ENCODE measurements at places on chromosomes 1 and 21. TPM values are rescaled to one million over a fixed set of nuclear protein-coding genes. Genes with fewer than 3 reads are reported as not detected.

The CD244 gene
- total RNA-seq, result 0.25 TPM

The TNFRSF25 gene
- total RNA-seq, result 2.9 TPM

The FCRL6 gene
- total RNA-seq, result 0.29 TPM

The CORT gene
- not detected for total RNA-seq

The FCMR gene
- total RNA-seq, result 2.0 TPM

The XKR8 gene
- total RNA-seq, result 6.1 TPM

The CRNN gene
- total RNA-seq, result not detected

The SPRR1B gene
- total RNA-seq, result not detected

The CHRNB2 gene
- 0.90 TPM for total RNA-seq

The LRRC7 gene
- 0.19 TPM for total RNA-seq

The TFAP2E gene
- 0.19 TPM for total RNA-seq

The ATF6 gene
- 11.5 TPM for total RNA-seq

The MAD2L2 gene
- 23.7 TPM for total RNA-seq

The CDC42BPA gene
- total RNA-seq, result 16.6 TPM

The LPAR3 gene
- 12.8 TPM for total RNA-seq

The CLEC20A gene
- total RNA-seq, result not detected

The NUDC gene
- 31.1 TPM for total RNA-seq

The SLC45A1 gene
- total RNA-seq, result 0.61 TPM

The IL10RB gene
- total RNA-seq, result 19.4 TPM

The ZMYND12 gene
- total RNA-seq, result 1.3 TPM

The KCNC4 gene
- 13.6 TPM for total RNA-seq

The SPSB1 gene
- 27.5 TPM for total RNA-seq

The SLAMF6 gene
- 0.81 TPM for total RNA-seq

The FCER1A gene
- 2.1 TPM for total RNA-seq

The SLAMF9 gene
- not detected for total RNA-seq

The PPIAL4G gene
- total RNA-seq, result not detected

The PGM1 gene
- total RNA-seq, result 59.9 TPM

The OLFML2B gene
- total RNA-seq, result 1.7 TPM

The DCST2 gene
- total RNA-seq, result 0.94 TPM

The CLCA1 gene
- total RNA-seq, result not detected

The PAQR6 gene
- 0.55 TPM for total RNA-seq

The CHRM3 gene
- 29.4 TPM for total RNA-seq

The SPRR2A gene
- not detected for total RNA-seq

The GOLT1A gene
- 6.5 TPM for total RNA-seq

The DEPDC1 gene
- total RNA-seq, result 0.04 TPM

The C1orf115 gene
- total RNA-seq, result 5.2 TPM

The SH2D2A gene
- 1.1 TPM for total RNA-seq

The FDPS gene
- total RNA-seq, result 66.3 TPM

The S1PR1 gene
- 5.9 TPM for total RNA-seq

The NCF2 gene
- total RNA-seq, result 24.5 TPM

The GJA8 gene
- not detected for total RNA-seq

The S100A7 gene
- not detected for total RNA-seq

The BGLAP gene
- 1.7 TPM for total RNA-seq

The ABCG1 gene
- 1.8 TPM for total RNA-seq

The AHCTF1 gene
- 14.6 TPM for total RNA-seq

The PCBP3 gene
- total RNA-seq, result 2.7 TPM

The SPRR2G gene
- total RNA-seq, result not detected

The SEC16B gene
- 4.4 TPM for total RNA-seq

The PROK1 gene
- total RNA-seq, result not detected

The CYP4B1 gene
- total RNA-seq, result 5.8 TPM

The PLA2G2F gene
- total RNA-seq, result not detected

The ACTA1 gene
- total RNA-seq, result not detected

The SYT11 gene
- total RNA-seq, result 0.88 TPM

The WDR64 gene
- not detected for total RNA-seq

The CADM3 gene
- total RNA-seq, result 1.4 TPM

The HMCN1 gene
- 0.41 TPM for total RNA-seq

The ST7L gene
- 9.7 TPM for total RNA-seq

The ITLN2 gene
- total RNA-seq, result not detected

The NUF2 gene
- 0.22 TPM for total RNA-seq

All from pancreas (tissue), 10 donors.